ENCODE measurements at places on chromosomes 11 and 22.
A peak's percentile ranks its signal among the peaks of the same experiment; 100 is the strongest.

DNA sequence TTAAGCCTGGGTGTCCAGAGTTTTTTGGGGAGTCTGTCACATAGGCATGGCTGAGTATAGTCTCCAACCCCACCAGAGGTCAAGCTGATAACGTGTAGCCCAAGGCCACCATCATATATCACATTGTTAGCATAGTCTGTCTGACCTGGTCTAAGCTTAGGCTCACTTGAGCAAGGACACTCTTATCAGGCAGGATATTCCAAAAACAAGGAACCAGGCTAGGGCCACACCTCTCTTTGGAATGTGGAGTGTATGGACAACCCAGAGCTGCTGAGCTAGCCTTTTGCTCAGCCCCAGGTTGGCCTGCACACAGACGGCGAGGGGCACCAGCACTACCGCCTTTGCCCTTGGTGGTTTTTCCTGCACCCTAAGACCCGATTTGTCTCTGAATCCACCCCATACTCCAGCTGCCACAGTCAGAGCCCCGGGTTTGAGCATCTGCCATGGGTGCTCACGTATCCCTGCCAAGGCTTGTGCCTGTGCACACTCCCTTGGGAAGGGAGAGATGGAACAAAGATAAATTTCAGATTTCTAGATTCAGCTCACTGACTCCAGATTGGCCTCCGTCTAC lies 7.2 kb downstream of the SNAP29 start:
- no peak overlapping the region for H3K27ac ChIP-seq
- peaks cover 57% of the 10 kb centered on the region for H3K4me1 ChIP-seq
- H3K36me3 ChIP-seq: peaks cover 10% of the 10 kb centered on the region
- no peaks in the 10 kb centered on the region for H3K27me3 ChIP-seq
- H3K4me3 ChIP-seq: no peak overlapping the region

DNA sequence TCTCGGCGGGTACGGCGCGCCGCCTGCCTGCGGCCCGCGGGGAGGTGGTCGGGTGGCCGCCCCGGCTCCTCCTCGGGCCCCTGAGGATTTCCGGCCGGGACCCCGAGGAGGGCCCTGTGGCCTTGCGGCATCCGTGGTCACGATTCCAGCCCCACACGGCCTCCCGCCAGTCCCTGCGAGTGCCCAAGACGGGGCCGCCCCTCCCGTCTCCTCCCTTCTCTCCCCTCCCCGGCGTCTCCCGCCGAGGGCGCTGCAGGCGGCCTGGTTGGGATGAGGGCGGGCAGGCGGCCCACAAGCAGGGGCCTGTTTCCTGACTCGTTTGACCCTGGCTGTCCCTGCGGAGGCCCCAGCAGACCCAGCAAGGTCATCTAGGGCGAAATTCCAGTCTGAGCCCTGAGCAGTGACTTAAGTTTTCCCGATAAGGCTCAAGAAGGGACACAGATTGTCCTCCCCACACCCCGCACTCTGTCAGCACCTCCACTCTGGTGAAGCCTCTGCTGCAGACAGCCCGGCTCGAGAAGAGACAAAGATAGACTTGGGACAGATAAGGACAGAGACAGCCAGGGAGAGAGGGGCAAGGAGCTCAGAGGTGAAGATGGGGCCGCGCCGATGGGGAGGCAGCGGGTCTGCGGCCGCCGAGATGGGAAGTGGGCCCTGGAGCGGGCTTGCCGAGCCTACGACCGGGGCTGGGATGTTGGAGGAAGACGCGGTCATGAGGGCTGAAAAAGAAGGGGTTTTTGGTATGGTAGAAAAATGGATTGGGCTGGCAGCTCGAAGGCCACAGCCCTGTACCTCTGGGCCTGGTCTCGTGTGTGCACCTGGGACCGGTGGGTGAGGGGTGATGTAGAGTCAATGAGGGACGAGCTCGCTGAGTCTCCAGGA lies 95.0 kb downstream of the SWAP70 start:
- peak; percentile 36 for DNase-seq
- H3K4me3 ChIP-seq: peak overlapping the region; percentile 44
- no peaks in the 10 kb centered on the region for H3K36me3 ChIP-seq
- H3K4me1 ChIP-seq: peaks cover 16% of the 10 kb centered on the region
- H3K27me3 ChIP-seq: no peaks in the 10 kb centered on the region

- H3K27me3 ChIP-seq: no peaks in the 10 kb centered on the region
- no peak overlapping the region for H3K27ac ChIP-seq
- H3K4me3 ChIP-seq: no peak overlapping the region
- DNase-seq: no peak
- H3K36me3 ChIP-seq: no peaks in the 10 kb centered on the region
- no peaks in the 10 kb centered on the region for H3K4me1 ChIP-seq
Observed at GRCh38 chr11:22800482-22800881, 29.1 kb downstream of the SVIP start.

- no peaks in the 10 kb centered on the region for H3K27me3 ChIP-seq
- H3K36me3 ChIP-seq: no peaks in the 10 kb centered on the region
- H3K4me1 ChIP-seq: peaks cover 39% of the 10 kb centered on the region
- H3K4me3 ChIP-seq: no peak overlapping the region
- DNase-seq: no peak
- H3K27ac ChIP-seq: no peak overlapping the region
Observed at GRCh38 chr11:13928566-13929251, 33.8 kb upstream of the SPON1 start.

GRCh38 chr22:29701155-29701999 lies 18.4 kb upstream of the CABP7 start:
- DNase-seq: peak; percentile 14
- H3K27ac ChIP-seq: no peak overlapping the region
- H3K4me1 ChIP-seq: peaks cover 18% of the 10 kb centered on the region
- H3K4me3 ChIP-seq: no peak overlapping the region

DNA sequence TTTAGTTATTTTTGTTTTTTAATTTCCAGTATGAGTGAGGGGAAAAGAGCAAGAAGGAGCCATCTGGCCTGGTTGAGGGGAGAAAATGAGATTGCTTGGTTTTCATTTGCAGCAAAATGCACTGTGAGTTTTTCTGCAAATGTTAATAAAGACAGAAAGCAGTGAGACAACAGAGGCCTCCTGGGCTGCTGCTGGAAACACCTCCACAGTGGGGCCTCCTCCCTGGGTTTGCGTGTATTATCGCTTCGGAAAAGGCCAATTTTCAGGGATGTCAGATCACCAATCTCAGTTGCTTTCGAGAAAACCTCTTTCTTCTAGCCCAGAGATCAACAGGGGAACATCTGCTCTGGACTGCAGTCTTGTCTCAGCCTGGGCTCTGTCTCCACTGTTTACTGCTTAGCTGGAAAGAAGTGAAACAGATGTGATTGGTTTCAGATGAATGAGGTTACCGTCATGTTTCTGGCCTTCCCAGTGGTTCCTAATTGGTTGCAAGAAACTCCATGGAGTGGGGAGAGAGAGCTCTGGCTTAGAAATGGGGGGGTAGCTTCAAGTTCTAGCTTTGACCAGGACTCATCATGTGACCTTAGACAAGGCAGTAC lies 17.3 kb downstream of the TSPAN18 start:
- no peaks in the 10 kb centered on the region for H3K27me3 ChIP-seq
- no peaks in the 10 kb centered on the region for H3K36me3 ChIP-seq
- H3K27ac ChIP-seq: no peak overlapping the region
- H3K4me3 ChIP-seq: no peak overlapping the region
- no peak for DNase-seq

- H3K36me3 ChIP-seq: no peaks in the 10 kb centered on the region
- peaks cover 11% of the 10 kb centered on the region for H3K4me1 ChIP-seq
- DNase-seq: no peak
- H3K4me3 ChIP-seq: no peak overlapping the region
- no peaks in the 10 kb centered on the region for H3K27me3 ChIP-seq
Observed at GRCh38 chr11:74268456-74268855, 43.0 kb downstream of the P4HA3 start.

- DNase-seq: no peak
- H3K36me3 ChIP-seq: no peaks in the 10 kb centered on the region
- no peaks in the 10 kb centered on the region for H3K27me3 ChIP-seq
- no peak overlapping the region for H3K4me3 ChIP-seq
- H3K4me1 ChIP-seq: no peaks in the 10 kb centered on the region
- no peak overlapping the region for H3K27ac ChIP-seq
Observed at GRCh38 chr22:29654420-29654819, 51.0 kb downstream of the NF2 start.

- H3K4me3 ChIP-seq: no peak overlapping the region
- H3K27me3 ChIP-seq: no peaks in the 10 kb centered on the region
- H3K4me1 ChIP-seq: no peaks in the 10 kb centered on the region
- H3K27ac ChIP-seq: no peak overlapping the region
- no peaks in the 10 kb centered on the region for H3K36me3 ChIP-seq
- DNase-seq: no peak
Observed at GRCh38 chr11:109424901-109425300, 2.9 kb downstream of the C11orf87 start.

- H3K4me1 ChIP-seq: no peaks in the 10 kb centered on the region
- no peak overlapping the region for H3K27ac ChIP-seq
- DNase-seq: no peak
Observed at GRCh38 chr22:32546496-32546895, 71.9 kb downstream of the FBXO7 start.

DNA sequence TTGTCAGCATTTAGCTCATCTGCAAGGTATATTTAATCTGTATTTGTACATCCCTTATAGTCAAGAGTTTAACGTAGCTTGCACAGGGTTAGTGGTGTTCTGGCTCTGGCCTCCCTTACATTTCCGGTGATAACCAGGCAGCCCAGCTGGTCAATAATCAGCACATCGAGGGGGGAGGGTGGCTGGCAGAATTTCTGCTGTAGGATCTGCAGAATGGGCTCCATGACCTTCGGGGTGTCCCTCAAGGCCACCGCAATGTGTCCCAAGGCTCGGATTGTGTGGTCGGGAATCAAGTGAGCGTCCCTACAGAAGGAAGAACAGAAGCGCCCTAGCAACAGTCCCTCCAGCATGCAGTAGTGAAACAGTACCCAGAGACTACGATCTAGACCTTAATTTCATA lies 25.1 kb downstream of the SERPIND1 start:
- peaks cover 74% of the 10 kb centered on the region for H3K36me3 ChIP-seq
- no peaks in the 10 kb centered on the region for H3K4me1 ChIP-seq
- H3K4me3 ChIP-seq: no peak overlapping the region
- no peak overlapping the region for H3K27ac ChIP-seq

GRCh38 chr11:44434191-44434590 lies 124.3 kb upstream of the ALX4 start:
- H3K4me1 ChIP-seq: no peaks in the 10 kb centered on the region
- DNase-seq: no peak
- no peak overlapping the region for H3K4me3 ChIP-seq
- H3K27me3 ChIP-seq: no peaks in the 10 kb centered on the region

DNA sequence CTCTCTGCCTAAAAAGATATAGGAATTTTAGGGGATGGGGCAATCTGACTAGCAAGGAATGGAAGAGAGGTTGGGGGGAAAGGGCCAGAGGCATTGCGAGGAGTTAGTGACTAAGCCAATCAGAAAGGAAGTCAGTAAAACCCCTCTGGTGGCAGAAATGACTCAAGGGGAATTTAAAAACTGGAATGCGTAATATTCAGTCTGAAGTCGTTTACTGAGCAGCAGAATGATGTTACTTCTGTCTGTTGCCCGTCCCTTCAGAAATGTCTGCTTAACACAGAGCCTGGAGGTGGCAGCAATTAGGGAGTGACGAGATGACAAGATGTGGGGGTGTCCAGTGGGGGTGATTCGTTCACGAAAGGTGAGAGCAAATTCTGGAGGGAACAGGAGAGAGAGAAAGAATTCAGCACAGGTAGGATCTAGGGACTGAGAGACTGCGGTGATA lies 107.7 kb upstream of the CLMP start:
- DNase-seq: peak; percentile 6
- H3K27me3 ChIP-seq: no peaks in the 10 kb centered on the region
- H3K4me1 ChIP-seq: peaks cover 46% of the 10 kb centered on the region
- H3K36me3 ChIP-seq: no peaks in the 10 kb centered on the region
- no peak overlapping the region for H3K4me3 ChIP-seq
- peak overlapping the region; percentile 40 for H3K27ac ChIP-seq

DNA sequence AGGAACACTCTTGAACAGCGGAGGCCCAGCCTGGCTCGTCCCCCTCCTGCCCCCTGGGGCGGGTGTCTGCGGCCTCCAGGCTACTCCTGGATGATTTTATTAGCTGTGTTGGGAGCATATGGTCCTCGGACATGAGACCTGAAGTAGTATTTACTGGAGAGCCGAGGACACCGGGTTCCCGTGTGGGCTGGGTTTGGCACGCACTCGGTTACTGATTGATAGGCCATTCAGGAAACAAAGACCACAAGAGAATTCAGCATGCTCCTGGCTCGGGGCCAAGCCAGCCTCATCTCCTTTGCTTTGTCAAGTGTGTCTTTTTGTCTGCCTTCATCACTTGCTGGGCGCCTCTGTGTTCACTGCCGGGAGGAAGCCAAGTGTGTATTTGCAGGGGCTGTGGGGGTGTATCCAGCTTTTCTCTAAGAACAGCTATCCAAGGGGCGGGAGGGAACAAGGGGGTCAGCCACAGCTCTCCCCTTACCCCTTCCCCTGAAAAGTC lies 9.7 kb downstream of the FXYD2 start:
- no peaks in the 10 kb centered on the region for H3K36me3 ChIP-seq
- peak; percentile 87 for DNase-seq
- peak overlapping the region; percentile 74 for H3K27ac ChIP-seq
- H3K27me3 ChIP-seq: no peaks in the 10 kb centered on the region
- peaks cover 44% of the 10 kb centered on the region for H3K4me1 ChIP-seq

DNA sequence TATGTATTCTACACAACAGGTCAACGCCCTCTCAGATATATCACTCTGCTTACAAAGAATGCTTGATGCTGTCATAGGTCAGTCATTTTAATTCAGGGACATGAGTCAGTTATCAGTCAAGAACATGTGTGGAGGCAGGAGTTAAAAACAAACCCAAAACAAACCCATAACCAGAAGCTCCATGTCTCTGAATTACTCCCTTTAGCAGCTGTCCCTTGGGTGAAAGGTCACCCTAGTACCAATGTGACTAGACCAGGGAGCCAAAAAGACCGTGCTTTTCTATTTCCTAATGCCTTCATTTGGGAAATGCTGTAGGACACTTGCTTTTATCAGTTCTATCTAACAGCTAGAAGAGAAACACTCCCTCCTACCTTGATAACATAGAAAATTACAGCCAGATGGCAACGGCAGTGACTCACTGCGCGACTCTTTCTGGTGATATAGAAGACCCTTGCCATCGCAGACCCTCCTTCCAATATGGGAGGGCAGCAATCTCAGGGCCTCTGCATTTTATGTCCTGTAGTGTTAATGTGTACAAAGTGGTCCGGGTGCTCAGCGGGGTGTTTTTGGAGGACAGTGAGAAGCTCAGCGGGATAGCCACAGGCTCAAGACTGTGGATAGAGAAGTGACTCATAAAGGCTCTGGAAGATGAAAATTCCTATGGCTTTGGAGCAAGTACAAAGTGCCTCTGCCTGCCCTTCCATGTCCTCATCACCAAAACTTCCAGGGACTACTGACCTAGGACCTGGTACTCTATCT lies 24.8 kb downstream of the APOL5 start:
- no peak overlapping the region for H3K4me3 ChIP-seq
- no peaks in the 10 kb centered on the region for H3K36me3 ChIP-seq
- no peak for DNase-seq

GRCh38 chr11:36156817-36157519 lies 132.3 kb downstream of the COMMD9 start:
- H3K4me3 ChIP-seq: no peak overlapping the region
- no peaks in the 10 kb centered on the region for H3K4me1 ChIP-seq
- no peak for DNase-seq
- H3K27ac ChIP-seq: no peak overlapping the region
- no peaks in the 10 kb centered on the region for H3K36me3 ChIP-seq

- H3K27ac ChIP-seq: no peak overlapping the region
- H3K4me1 ChIP-seq: peaks cover 5% of the 10 kb centered on the region
- no peaks in the 10 kb centered on the region for H3K27me3 ChIP-seq
Observed at GRCh38 chr22:24442352-24442744, 14.9 kb downstream of the ADORA2A start.
